HT1080 (cell line): ENCODE measurements at places on chromosomes 12 and 14. TPM values are rescaled to one million over a fixed set of nuclear protein-coding genes. Genes with fewer than 3 reads are reported as not detected.

DNA sequence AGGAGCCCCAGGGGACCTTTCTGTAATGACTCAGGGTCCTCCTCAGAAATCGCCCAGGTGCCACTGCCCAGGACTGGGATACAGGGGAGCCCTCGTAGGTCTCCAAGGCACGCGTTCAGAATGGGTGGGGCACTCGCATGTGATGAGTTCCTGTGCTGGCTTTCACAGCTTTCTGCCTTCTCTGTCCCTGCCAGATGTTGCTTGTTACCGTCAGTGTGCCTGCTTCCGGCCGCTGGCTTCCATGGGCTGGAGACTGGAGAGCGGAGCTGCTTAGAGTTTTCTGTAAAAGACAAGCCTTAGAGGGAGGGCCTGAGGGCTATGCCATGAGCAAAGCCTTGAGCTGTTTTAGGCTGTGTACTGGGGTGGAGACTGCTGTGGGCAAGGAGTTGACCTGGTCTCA is 75.0 kb upstream of the SLC24A4 start:
- DNase-seq, result no peak

- no peak for DNase-seq
Observed at GRCh38 chr12:26728205-26729050, 104.6 kb downstream of the ITPR2 start.

GRCh38 chr12:24455811-24456210 is 493.1 kb downstream of the BCAT1 start:
- no peak for DNase-seq

C14orf39 gene
- total RNA-seq, result not detected in 2 replicates

- DNase-seq, result peak; percentile 65
Observed at GRCh38 chr12:116277467-116278278, at the start of gene MED13L. Gene MED13L, minus strand, starts transcription at chr12:116277693. Its CDS starts 562 bp downstream, at chr12:116277131.

DNA sequence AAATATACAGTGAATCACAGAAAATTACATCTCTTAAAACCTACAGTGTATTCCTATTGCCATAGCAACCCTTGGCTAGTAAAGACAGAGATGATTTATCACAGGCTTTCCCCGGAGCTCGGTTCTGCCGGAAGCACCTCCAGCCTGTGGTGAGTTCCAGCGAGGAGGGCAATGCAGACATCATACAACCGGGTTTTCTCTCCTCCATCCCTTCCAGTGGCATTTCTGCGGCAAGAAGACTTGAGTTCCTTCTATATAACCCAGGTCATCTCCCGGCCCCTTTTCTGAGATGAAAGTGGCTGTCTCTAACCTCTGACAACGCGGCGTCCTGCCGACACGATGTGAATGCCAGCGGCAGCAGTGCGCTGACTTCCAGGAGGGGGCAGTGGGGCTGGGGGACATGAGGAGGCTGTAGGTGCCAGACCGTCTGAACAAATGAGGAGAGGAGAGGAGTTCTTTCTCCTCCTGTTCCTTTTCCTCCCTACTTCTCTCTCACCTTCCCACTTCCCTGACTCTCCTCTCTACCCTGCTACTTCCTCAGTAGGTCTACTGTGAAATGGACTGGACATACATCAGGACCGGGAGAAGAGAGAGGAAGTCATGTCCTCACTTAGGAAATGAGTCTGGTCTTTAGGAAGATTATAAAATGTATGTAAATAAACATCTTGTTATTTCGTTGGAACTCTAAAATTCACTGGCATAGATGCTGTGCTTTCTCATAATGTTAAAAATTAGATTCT is 68.6 kb upstream of the MAX start:
- DNase-seq, result peak; percentile 74

GRCh38 chr12:64385468-64385867 is 5.1 kb downstream of the C12orf56 start:
- DNase-seq, result peak; percentile 64

- DNase-seq, result peak; percentile 15
Observed at GRCh38 chr12:101759396-101760047, 20.3 kb upstream of the SYCP3 start.

TAS2R9 gene
- total RNA-seq, result not detected in 2 replicates
